ENCODE measurements at places on chromosomes 3 and 15. TPM values are rescaled to one million over a fixed set of nuclear protein-coding genes. Genes with fewer than 3 reads are reported as not detected.
A peak's percentile ranks its signal among the peaks of the same experiment; 100 is the strongest.

DNA sequence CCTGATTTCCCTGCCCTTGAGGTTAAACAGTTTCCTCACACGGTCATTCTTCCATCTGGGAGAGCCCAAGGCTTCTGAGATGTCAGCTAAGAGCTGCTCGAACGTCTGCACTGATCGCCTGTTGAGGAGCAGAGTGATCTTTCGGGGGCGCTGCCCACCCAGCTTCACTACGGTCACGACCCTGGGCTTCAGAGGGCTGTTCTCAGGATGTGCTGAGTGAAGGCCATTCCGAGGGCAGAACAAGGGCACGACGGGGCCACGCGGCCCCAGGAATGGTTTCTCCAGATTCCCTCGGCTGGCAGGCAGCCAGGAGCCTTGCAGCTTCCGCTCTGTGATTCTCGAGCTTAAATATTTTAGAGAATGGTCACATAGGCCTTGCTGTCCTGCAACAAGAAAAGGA, 25.7 kb downstream of the DCLK3 start:
- no peak overlapping the region for H3K27ac ChIP-seq
- H3K4me1 ChIP-seq, result no peaks in the 10 kb centered on the region
- no peak for DNase-seq
- H3K36me3 ChIP-seq, result no peaks in the 10 kb centered on the region
- no peak overlapping the region for H3K4me3 ChIP-seq

- no peak for DNase-seq
- no peak overlapping the region for H3K4me3 ChIP-seq
- peaks cover 29% of the 10 kb centered on the region for H3K27me3 ChIP-seq
Observed at GRCh38 chr3:157441102-157441624, 4.5 kb downstream of the PTX3 start.

DPPA2 gene
- 9.3 TPM for total RNA-seq

- no peaks in the 10 kb centered on the region for H3K4me1 ChIP-seq
- peak; percentile 12 for DNase-seq
- H3K27me3 ChIP-seq, result no peaks in the 10 kb centered on the region
- no peaks in the 10 kb centered on the region for H3K36me3 ChIP-seq
Observed at GRCh38 chr3:148450819-148451218, 246.9 kb upstream of the AGTR1 start.

DNA sequence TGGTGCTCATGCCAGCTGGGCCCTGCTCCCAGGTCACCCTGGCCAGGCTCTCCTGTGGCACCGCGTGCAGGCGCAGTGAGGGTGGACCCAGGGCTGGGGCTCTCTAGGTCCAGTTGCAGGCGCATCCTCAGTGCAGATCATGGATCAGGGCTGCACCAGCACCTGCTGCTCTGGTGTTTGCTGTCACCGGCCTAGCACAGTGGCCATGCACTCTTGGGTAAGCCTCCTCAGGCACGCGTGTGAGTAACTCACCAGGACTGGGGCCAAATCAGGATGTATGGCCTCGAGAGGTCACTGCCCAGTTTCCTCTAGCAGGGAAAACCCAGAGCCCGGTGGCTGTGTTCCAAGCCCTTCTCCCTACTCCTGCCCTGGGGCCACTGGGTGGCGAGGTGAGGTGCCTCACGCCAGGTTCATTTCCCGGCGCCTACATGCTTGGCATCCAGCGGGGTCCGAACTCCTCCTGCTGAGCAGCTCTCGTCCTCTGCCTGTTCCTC, 45.5 kb upstream of the SLC41A3 start:
- no peaks in the 10 kb centered on the region for H3K27me3 ChIP-seq
- DNase-seq, result no peak
- no peaks in the 10 kb centered on the region for H3K36me3 ChIP-seq
- H3K4me3 ChIP-seq, result no peak overlapping the region
- no peak overlapping the region for H3K27ac ChIP-seq

GRCh38 chr3:10531031-10531430, 25.6 kb upstream of the ATP2B2 start:
- H3K36me3 ChIP-seq, result no peaks in the 10 kb centered on the region
- no peak for DNase-seq
- no peak overlapping the region for H3K4me3 ChIP-seq

DNA sequence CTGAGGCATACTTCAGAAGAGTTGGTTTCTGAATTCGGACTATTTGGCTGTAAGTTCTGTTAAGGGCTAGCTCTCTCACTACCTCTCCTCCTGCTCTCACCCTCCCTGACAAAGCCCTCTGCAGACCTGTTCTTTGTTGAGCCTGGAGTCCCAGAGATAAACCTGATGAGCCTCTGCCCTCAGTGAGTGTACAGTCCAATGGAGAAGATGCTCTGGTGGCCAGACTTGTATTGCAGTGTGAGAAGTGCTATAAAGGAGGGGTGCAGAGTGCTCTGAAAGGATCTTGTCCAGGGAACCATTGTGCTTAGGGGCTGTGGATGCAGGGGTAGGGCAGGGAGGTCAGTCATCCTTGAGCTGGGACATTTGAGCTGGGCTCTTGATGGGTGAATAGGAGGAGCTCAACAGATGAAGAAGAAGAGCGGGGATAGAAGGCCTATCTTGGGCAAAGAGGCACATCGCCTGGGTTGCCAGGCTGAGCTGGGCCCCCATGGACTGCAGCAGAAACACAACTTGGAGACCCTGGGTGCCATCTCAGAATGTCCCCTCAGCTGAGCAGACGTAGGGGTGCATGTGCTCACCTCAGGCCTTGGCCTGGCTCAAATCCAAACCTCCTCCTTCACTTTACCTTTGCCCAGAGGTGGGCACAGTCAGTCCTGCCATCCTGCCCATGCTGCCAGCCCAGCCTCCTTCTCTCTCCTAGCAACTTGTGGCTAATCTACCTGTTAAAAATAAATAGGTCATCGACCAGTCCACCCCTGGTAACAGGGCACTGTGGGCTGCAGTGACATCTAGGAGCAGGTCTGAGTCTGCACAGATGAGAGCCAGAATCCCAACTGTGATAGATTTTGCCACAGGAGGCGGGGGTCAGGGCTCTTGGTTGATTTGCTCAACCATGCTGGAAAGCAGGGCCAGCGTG, 3.3 kb downstream of the CAND2 start:
- H3K4me1 ChIP-seq, result peaks cover 9% of the 10 kb centered on the region
- H3K27ac ChIP-seq, result no peak overlapping the region
- H3K36me3 ChIP-seq, result 0 out of 2 replicates have a peak, but pooled peaks cover 4% of the 10 kb centered on the region
- H3K27me3 ChIP-seq, result no peaks in the 10 kb centered on the region

IGF2BP2 gene
- total RNA-seq, result 87.4 TPM

GRCh38 chr3:47228088-47228487, 54.5 kb downstream of the KIF9 start:
- H3K4me3 ChIP-seq, result no peak overlapping the region
- no peaks in the 10 kb centered on the region for H3K36me3 ChIP-seq
- no peaks in the 10 kb centered on the region for H3K27me3 ChIP-seq
- no peak overlapping the region for H3K27ac ChIP-seq
- DNase-seq, result no peak

All from GM23338 (cell line).